ENCODE measurements at places on chromosomes 12 and 14.

DNA sequence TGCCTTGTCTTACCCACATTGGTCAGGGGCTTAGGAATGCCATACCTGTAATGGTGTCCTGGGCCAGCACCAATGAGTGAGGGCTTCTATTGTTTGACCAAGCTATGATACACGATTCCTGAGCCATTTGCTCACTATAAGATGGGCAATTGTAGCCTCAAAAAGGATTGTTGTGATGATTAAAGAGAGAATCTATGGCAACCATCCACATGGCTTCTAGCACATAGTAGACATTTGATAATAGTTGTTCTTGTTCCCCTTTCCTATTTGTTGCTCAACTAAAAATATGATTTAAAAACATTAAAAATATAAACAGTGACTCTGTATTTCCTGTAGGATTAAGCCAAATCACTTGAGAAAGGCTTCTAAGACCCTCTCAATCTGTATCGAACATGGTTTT is 366.1 kb downstream of the PCNX1 start:
- no peak for DNase-seq

DNA sequence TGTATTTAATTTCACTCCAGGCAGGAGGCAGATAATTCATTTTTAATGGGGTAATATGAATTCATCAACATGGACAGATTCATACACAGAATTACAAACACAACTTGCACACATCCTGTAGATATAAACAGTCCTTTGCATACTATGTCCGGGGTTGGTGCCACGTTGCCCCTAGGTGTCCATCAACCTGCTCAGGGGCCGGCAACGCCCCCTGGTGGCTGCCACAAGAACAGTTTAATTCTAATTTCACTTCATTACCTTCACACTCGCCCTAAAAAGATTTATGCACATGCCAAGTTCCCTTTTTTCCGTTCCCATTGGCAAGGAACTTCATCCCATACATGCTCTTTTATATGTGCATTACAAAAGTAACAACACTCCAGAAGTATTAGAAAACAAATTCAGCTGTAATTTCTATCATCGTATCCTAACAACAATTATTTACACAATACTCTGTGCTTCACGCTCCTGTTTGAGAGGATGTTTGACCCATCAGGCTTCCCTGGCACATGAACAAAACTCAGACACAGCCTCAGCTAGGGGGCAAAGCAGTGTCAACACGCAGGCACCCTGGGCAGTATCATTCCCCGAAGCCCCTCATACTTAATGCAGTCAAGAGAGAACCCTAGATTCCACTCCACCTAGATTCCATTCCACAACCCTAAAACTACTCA is 15.5 kb downstream of the MANSC1 start:
- DNase-seq = peak; percentile 82

GRCh38 chr12:62686938-62687337 is 220.3 kb downstream of the MON2 start:
- DNase-seq = no peak

DNA sequence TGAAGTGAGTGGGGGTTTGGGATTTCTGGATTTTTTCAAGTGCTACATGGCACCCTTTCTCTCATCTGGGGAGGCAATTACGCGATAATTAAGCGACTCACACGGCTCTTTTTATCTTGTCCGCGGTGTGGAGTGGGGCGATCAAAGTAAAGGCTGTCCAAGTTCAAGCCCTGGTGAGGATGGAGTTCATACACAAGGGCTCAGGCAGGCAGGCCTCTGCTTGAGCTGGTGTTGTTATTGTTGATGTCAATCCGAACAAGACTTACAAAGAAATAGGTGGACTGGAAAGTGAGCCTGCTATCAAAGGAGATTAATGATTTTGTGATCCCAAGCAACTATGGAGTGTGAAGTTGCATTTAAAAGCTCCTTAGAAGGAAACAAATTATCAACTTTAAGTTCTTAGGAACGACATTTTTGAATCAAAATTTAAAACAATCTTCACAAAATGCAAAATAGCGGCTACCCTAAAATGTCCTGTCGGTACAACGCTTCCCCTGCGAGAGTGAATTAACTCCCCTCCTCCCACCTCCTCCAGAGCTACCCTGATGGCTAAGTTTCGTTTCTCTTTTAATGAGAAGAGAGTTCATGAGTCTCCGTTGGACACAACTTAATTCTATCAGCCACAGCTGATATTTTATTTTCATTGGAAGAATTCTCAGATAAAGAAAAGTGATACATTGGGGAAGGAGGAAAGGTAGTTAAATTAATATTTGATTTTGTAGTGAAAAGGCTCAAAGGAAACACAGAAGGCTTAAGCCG is 5.9 kb downstream of the FOXA1 start:
- DNase-seq = no peak

- no peak for DNase-seq
Observed at GRCh38 chr12:90621927-90622326, 333.0 kb downstream of the CCER1 start.

DNA sequence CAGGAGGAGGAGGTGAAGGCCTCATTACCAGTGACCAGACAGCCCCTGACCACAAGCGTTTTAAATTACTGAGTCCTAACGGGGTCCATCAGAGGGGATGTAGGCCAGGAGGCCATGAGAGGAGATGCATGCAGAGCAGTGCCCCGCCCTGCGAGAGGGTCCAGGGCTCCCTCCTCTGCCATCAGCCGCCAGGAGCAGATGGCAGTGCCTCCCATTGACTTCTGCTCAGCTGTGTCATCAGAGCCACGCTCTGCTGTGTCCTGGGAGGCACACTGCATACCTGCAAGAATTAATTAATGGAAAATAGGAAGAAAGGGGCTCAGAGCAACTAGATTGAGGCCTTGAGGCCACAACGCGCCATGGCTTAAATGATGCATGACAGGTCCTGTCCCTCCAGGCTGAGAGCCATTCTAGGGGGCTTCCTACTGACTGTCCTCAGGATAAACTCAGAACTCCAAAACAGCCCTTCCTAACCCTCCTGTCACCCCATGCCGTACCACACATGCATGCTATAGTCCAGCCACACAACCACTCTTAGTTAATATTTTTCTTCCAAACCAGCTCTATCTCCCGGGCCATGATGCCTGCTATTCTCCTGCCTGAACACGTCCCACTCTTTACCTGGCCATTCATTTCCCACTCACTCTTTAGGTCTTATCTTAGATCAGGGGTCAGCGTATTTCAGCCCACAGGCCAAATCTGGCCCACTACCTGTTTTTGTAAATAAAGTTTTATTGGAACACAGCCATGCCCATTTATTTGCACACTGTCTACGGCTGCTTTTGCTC is 235.8 kb downstream of the KSR2 start:
- DNase-seq = no peak

- DNase-seq = no peak
Observed at GRCh38 chr12:82682326-82682725, 4.4 kb upstream of the TMTC2 start.
